Breast epithelium (tissue), 4 donors: ENCODE measurements at places on chromosomes 1 and 21.
A peak's percentile ranks its signal among the peaks of the same experiment; 100 is the strongest.

- DNase-seq: no peak
These were observed 33.0 kb downstream of the STXBP3 start for GRCh38 chr1:108779455-108779854.

DNA sequence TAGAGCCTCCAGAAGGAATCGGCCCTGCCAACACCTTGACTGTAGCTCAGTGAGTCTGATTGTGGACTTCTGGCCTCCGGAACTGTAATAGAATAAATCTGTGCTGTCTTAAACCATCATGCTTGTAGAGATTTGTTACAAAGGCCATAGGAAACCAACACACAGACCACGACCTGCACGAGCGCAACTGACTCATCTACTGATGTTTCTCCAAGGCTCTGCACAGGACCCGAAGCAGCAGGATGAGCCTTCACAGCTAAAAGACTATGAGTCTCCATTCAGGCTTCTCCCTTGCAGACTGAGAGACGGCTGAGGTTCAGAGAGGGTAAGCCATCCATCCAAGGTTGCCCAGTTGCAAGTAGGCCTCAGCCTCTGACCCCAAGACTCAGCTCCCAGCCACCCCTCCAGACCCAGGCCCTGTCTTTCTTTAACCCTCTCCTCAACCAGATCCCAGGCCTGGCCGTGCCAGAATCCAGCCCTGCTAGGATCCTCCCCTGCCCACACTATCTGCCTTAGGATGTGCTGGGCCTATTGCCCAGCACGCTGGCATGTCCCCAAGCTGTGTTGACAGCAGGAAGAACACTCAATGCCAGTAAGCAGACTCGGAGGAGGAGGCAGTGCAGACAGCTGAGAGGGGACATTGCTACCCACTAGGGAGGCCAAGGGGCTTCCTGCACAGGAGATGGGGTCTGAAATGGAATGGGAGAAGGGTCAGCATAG, 109.0 kb downstream of the HMGB4 start:
- no peak for DNase-seq

DNA sequence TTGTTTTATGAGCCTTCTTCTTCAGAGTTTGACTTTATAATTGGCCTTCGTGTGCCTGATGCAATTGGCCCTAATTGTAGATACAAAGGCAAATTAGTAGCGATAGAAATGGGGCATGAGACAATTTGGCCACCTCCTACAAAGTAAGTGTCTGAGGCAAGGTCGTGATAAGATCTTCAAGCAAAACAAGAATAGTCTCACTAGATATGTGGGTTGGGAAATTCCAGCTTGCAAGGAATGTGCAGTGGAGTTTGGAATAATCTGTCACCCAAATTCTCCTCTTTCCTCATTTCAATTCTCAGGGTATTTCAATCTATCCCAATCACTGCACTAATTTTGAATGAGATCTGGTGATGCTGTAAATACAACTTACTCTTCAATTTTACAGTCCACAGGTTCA, 11.4 kb upstream of the TSNAX start:
- no peak for DNase-seq

DNA sequence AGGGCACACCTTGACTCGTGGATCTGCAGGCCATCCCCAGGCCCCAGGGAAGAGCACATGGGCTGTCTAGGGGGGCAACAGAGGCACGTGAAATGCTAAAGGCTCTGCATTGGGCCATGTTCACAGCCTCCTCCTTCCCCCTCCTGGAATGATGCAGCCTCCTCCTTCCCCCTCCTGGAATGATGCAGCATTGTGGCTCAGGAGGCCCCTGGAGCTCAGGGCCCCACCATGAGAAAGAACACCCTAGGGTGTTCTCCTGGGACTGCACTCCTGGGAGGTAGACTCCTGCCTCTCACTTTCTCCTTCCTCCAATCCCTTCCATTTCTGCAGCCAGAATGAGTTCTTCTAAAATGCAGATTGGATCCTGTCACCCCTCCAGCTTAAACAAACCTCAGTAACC, 1.5 kb upstream of the IGFN1 start:
- no peak for DNase-seq

GRCh38 chr1:89310505-89310904, 37.8 kb upstream of the GBP5 start:
- DNase-seq: no peak

GRCh38 chr1:119593805-119594204, 54.3 kb downstream of the ZNF697 start:
- DNase-seq: no peak

DNA sequence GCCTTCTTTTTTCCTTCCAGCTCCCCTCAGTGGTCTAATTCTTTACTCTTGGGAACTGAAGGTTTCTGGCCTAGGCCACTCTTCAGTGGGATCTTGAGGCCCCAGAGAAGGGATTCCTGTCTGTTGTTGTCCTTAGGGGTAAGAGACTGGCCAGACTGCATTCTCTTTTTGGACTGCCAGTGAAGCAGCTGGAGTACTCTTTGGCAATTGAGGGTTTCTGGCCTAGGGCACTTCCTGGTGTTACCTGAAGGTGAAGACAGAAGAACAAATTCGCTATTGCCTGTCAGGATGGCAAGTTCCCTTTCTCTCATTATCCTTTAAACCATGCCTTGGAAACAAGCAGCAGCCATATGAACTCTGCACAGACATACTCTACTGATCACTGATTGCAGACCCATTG, 286.6 kb upstream of the ZP4 start:
- peak; percentile 40 for DNase-seq

- no peak for DNase-seq
These were observed 170.7 kb downstream of the PSMG1 start for GRCh38 chr21:39012326-39013230.

- DNase-seq: no peak
These were observed 24.1 kb upstream of the ARHGEF11 start for GRCh38 chr1:157069601-157070000.

DNA sequence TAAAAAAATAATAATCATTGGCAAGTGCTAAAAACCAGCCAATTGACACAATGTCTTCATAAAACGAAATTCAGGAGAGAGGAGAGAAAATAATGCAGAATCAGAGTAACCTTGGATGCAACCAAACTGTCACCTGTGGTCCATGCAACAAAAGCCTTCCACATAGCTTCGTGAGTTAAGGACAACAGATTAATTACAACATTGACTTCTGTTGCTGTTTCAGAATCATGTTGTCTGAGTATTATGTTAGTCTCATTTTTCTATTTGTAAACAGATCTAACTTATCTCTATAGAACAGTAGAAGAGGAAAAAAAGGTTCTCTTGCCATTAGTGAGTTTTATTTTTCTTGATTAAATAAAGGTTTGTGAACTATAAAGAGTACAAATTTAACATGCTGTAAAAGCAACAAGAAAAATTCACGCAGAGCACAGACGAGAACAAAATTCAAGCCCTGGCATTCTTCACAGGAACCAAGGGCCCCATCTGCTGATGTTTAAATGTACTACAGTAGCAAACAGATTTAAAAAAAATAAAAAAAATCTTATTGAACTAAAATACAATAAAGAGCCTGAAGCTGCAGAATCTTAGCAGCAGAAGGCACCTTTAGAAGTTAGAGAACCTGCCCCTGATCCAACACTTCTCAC, 381.1 kb upstream of the PKN2 start:
- DNase-seq: no peak

DNA sequence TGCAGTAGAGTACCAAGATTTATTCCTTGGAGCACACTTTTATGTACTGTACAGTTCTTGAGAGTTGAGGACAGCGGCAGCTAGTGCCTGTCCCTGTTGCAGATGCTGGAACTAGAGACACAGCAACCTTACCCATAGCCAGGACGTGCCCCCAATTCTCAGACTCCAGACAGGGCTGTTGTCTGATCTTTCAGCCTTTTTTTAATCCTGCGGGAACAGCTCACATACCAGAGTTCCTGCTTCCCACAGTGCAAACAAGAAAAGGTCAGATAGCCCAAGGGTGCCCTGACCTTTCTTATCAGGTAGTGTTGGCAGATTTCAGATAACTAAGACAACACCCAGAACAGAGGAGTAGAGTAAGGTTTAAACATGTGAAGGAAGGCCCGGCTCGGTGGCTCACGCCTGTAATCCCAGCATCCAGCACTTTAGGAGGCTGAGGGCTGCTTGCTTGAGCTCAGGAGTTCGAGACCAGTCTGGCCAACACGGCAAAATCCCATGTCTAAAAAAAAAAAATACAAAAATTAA, 78.5 kb downstream of the DOP1B start:
- DNase-seq: no peak

GRCh38 chr1:51926171-51926812, 47.8 kb upstream of the NRDC start:
- no peak for DNase-seq

DNA sequence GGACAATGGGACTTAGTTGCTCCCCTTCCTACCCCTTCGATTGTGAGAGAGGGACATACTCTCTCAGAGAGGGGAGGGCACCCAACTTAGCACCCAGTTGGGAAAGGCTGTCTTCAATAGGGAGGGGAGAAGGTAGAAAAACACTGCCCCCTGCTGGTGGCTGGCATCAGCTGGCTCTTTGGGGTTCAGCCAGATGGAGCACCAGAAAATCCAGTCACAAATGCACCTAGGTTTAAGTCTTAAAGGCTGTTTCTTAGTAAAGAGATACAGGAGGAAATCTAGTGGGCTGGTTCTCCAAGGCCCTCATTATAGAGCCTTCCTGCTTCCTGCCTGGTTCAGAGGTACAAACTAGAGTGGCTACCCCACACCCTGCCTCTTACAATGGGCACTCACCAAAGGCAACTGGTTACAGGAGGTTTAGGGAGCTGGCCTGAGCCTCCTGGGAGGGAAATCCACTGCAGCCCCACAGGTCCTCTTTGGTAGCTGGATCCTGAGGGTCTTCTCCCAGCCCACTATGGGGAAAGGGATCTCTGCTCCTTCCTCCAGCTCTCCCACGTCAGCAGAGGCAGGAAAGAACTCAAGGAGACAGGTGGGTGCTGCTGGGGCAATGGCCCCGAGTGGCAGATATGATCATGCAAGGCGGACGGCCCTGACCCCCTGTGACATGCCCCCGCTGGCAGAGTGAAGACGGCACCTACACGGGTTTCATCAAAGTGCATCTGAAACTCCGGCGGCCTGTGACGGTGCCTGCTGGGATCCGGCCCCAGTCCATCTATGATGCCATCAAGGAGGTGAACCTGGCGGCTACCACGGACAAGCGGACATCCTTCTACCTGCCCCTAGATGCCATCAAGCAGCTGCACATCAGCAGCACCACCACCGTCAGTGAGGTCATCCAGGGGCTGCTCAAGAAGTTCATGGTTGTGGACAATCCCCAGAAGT, 28.3 kb downstream of the EIF2D start:
- peak; percentile 81 for DNase-seq

- DNase-seq: no peak
These were observed 10.5 kb downstream of the C1orf198 start for GRCh38 chr1:230857822-230858221.

- no peak for DNase-seq
These were observed 3.4 kb downstream of the SCCPDH start for GRCh38 chr1:246727594-246727993.

DNA sequence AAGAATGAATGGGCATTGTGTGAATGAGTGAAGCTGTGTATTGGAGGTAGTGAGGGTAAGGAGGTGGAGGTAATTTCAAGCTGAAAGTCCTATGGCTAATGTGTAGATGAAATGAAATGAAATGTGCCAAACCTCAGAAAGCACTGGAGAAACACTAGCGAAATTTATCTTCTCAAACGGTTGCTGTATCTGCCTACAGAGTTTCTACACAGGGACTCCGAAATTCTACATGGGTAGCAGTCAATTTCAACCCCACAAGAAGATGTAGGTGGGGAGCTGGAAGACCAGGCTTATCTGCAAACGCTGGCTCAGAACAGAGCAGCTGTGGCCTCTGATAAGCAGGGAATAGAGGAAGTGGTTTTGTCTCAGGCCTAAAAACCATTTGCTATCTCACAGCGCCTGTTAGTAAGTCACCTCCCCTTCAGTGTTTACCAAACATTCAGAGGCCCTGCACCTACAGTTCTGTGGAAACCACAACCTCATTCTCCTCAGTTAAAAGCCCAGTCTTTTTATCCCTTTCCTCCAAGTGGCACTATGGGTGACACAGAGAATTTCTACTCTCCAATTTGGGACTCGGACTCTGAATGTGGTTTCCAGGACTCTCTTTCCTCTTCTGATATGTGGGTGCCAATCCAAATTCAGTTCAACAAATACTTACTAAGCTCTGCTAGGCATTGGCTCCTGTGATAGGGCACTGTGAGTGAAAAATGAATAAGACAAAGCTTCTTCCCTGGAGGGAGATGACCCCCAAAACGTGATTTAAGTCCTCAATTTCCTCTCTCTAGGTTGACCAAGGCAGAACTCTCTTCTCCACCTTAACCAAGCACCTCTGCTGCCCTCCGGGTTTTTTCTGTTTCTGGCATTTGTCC, 17.2 kb upstream of the SLAMF6 start:
- DNase-seq: no peak

DNA sequence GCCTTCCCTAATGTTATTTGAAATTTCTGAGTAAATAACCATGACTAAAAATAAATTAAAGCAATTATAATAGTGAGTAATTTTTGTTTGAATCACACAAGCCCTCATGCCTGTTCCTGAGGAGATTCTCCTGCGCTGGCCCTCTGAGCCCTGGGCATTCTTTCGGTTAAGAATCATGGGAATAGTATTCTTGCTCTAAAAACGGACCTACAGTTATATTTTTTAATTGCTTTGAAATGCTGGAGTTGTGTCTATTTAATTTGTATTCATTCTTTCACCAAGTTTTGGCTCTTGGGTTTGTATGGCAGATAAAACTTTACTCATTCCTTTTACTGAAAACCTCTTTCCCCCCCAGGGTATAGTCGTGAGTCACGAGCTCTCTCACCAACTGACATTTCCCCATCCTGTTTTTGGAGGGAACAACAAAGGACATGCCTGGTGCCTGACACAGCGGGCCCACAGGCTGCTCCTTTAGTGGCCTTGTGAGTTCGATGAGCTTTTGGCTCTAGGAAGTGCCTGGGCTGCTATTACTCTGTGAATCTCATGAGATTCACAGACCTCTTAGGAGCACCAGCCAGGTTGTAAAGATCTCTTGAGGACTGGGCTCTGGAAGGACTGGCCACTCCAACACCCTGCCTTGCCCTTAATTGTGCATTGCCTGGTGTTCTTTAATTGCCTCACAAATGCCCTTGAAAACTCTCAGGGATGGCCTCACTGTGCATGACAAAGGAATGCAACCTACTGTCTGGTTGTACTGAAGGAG, 58.6 kb downstream of the DDR2 start:
- peak; percentile 80 for DNase-seq

GRCh38 chr1:17653728-17654351, 101.3 kb upstream of the ACTL8 start:
- no peak for DNase-seq

GRCh38 chr1:172269644-172270043, 150.8 kb upstream of the C1orf105 start:
- DNase-seq: no peak

GRCh38 chr1:229264487-229264886, 6.4 kb upstream of the RAB4A start:
- DNase-seq: no peak

- no peak for DNase-seq
These were observed 12.6 kb upstream of the PLA2G2C start for GRCh38 chr1:20198918-20199317.
